ENCODE measurements at places on chromosomes 16 and 17.

DNA sequence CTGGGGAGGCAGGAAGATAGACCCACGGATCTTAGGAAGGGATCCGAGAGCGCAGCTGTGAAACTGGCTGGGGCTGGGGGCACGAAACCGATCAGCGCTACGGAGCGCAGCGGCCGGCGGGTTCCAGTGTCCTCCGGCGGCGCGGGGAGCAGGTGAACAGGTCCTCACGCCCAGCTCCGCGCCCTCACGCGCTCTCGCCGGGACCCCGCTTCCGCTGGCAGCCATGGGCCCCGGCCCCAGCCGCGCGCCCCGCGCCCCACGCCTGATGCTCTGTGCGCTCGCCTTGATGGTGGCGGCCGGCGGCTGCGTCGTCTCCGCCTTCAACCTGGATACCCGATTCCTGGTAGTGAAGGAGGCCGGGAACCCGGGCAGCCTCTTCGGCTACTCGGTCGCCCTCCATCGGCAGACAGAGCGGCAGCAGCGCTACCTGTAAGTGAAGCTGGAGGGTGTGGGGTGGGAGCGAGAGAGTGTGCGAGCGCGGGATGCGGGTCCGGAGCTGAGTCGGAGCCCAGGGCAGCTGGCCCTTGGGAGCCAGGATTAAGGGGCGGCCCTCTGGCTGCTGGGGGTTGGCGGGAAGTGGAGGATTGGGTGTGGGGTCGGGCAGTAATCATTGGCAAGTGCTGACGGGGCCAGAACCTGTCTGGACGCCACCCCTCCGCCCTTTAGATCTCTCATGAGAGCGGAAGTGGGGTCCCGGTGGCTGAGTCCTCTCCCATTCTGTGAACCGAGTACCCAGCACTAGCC lies 479 bp downstream of the ITGA3 start:
- DNase-seq = peak; percentile 28

GRCh38 chr16:82263521-82264143 lies 93.6 kb upstream of the MPHOSPH6 start:
- peak; percentile 13 for DNase-seq

- no peak for DNase-seq
Measured at GRCh38 chr17:79014158-79014758, 4.7 kb upstream of the CANT1 start.

DNA sequence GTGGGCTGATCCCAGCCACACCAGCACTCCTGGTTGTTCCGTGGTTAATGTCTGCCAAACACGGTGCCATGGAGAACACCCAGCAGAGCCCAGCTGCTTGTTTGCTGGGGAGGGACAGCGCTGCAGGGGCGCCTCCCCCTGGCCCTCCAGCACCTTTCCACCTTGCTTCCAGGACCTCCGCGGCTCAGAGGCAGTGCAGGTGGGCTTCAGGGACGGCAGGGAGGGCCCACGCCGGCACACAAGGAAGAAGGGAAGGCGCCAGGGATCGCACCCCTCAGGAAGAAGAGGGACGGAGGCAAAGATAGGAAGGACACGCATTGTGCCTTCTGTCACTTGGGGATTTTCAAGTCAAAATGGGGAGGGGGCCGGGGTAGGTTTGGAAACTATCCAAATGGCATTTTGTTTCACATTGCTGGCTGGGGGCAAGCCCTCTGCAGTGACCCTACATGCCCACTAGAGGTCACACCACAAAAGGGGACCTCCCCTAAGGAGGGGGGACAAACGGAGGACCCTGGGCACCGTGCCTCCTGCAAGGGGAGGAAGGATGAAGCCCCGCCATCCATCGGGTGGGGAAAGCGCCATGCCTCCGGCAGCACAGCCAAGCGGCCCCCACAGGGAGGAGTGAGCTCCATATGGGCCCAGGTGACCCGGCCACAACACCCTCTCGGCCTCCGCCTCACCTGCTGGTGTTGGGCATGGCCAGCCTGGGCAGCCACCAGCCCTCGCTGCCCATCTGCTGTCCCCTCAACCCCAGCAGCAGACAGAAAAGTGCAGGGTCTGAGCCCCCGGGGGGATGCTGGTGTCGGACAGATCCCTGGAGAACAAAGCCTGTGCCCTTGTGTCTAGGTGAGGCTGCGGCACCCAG lies 7.5 kb upstream of the C16orf95 start:
- peak; percentile 19 for DNase-seq

DNA sequence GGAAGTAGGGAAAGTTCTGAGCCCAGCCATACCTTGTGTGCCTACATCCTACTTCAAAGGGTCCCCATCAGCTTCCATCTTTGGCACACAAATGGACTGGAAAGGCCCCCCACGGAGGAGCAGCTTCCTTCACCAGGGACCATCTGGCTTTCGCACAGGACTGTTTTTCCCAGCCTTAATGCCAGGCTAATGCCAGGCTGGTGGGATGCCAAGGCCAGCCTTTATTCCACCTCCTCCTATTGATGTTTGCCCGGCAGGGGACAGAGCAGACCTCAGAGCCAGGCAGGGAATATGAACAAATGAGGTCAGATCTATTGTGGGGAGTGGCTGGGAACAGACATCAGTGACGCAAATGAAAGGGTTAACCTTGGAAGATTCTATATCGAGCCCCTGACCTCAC lies 5.7 kb downstream of the GPR179 start:
- DNase-seq = no peak

- peak; percentile 80 for DNase-seq
Measured at GRCh38 chr16:87076950-87077749, 240.0 kb downstream of the C16orf95 start.

All from inflammatory macrophage (primary cell).